ENCODE measurements at places on chromosomes 7 and 10. TPM values are rescaled to one million over a fixed set of nuclear protein-coding genes. Genes with fewer than 3 reads are reported as not detected.

DNA sequence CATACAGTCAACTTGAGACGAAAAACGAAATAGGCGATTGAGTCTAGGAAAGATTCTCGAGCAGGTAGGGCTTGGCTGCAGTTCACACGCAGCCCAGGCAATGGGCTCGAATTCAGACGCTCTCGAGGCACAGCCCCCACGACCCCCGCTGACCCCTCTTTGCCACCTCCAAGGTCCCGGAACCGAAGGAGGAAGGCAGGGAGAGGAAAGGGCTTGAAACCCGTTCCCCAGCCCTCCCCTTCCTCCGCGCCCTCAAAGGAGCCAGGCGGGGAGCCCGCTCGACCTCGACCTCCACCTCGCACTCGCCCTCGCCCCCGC is 441 bp downstream of the CCDC186 start:
- no peaks in the 10 kb centered on the region for H3K27me3 ChIP-seq
- H3K36me3 ChIP-seq: peaks cover 8% of the 10 kb centered on the region
- H3K4me1 ChIP-seq: peaks cover 35% of the 10 kb centered on the region
- H3K4me3 ChIP-seq: peak overlapping the region; percentile 100

- peaks cover 27% of the 10 kb centered on the region for H3K4me1 ChIP-seq
- H3K36me3 ChIP-seq: no peaks in the 10 kb centered on the region
- no peak for DNase-seq
These were observed 1199.2 kb downstream of the SORCS3 start for GRCh38 chr10:105840288-105840770.

The FGFBP3 gene
- total RNA-seq: 1.5 TPM

DNA sequence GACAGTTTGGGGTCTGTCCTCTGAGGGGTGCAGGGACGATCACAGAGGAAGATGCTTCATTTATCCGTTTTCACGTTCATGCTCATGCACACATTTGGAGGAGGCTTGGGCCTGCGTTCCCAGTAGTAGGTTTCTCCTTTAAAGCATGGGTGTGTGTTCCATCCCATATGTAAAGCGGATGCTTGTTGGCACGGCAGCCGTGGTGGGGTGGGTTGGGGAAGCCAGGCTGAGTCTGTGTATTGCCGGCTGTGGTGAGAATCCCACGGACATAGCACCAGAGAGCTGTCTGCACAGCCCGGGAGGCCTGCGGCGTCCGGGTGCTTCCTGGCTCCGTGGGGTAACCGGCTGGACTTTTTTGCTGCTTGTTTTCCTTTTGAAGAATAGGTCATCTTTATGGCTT is 440 bp downstream of the JAKMIP3 start:
- no peak overlapping the region for H3K27ac ChIP-seq
- H3K4me1 ChIP-seq: peaks cover 7% of the 10 kb centered on the region
- H3K36me3 ChIP-seq: no peaks in the 10 kb centered on the region
- H3K4me3 ChIP-seq: peak overlapping the region; percentile 13

DNA sequence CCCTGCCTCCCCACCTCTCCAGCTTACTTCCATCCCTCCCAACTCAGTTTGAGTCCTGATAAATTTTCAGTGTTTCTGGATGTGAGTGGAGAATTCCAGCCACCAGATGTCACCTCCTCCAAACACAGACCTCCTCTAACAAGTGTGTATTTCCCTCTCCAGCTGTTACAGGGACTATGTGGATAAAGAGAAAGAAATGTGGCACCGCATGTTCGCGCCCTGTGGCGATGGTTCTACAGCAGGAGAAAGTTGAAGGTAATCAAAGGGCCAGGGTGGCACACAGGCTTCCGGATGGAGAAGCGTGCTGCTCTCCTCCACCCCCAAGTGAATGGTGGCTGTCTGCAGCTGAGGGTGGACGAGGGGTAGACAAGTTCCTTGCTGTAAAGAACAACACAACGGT is 14.7 kb downstream of the FKBP6 start:
- H3K4me3 ChIP-seq: no peak overlapping the region
- peaks cover 3% of the 10 kb centered on the region for H3K27me3 ChIP-seq
- no peaks in the 10 kb centered on the region for H3K4me1 ChIP-seq
- H3K27ac ChIP-seq: no peak overlapping the region

The FAM25A gene
- total RNA-seq: not detected

GRCh38 chr10:114822444-114823076 is 980 bp downstream of the FHIP2A start:
- peak overlapping the region; percentile 89 for H3K27ac ChIP-seq
- H3K4me1 ChIP-seq: peaks cover 47% of the 10 kb centered on the region
- DNase-seq: peak; percentile 47
- peaks cover 21% of the 10 kb centered on the region for H3K36me3 ChIP-seq

Data from activated CD4-positive, alpha-beta T cell treated with anti-CD3 and anti-CD28 coated beads for 36 hours (primary cell).